Cortex of kidney (tissue), 1 donor: ENCODE measurements at places on chromosomes 12 and 14.

GRCh38 chr14:75479770-75480600 is 42.3 kb upstream of the BATF start:
- DNase-seq, result no peak

DNA sequence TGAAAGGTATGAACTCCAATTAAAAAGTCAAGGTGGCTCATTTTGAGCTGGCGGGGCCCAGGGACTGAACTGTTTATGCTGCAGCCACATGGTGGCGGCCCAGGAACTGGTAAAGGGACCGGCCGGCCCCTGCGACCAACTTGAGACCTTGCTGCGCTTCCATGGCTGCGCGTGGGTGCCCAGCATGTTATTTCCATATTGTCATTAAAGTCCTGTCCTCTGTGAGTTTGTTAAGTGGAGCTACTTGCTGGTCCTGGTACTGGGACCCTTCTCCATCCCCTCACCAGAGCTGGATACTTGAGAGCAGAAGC is 62.3 kb downstream of the BEGAIN start:
- no peak for DNase-seq

GRCh38 chr14:64417771-64418125 is 29.6 kb downstream of the MTHFD1 start:
- no peak for DNase-seq

- DNase-seq, result no peak
These were observed 19.5 kb downstream of the TMED10 start for GRCh38 chr14:75156901-75157300.

- DNase-seq, result no peak
These were observed 25.3 kb downstream of the VASH1 start for GRCh38 chr14:76786601-76787000.

- no peak for DNase-seq
These were observed 35.4 kb downstream of the IL31 start for GRCh38 chr12:122138616-122139015.

DNA sequence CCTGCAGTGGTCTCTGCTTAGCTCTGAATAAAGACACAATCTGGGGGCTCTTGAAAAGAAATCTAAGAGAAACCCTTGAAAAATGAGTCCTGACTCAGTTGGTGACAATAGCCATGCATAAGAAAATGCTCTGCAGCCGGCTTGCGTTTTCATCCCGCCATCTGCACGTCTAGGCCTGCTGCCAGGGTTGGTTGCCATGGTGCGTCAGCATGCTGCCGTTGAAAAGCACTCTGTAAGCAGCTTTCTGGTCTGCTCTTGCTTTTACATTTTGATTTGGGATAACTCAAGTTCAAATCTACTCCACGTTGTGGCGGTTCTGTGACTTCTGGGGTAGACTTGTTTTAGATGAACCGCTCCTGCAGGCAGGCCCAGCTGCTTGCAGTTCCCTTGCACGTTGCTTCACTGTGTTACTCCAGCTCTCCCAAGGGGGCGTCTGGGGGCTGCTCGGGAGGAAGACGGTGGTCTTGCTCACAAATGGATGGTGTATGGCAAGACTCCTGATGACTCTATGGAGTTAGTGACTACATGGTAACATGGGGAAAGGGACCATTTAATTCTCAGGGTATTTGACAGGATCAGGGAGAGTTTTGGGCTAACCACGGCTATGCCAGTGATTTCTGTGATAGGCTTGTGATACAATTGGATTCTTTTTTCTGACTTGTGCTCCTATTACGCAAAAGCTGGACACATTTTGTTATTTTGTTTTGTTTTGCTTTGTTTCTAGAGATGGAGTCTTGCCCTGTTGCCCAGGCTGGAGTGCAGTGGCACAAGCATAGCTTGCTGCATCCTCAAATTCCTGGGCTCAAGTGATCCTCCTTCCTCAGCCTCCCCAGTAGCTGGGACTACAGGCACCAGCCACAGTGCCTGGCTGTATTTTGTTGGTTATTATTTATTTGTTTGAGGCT is 15.8 kb downstream of the WNT5B start:
- DNase-seq, result no peak
